ENCODE measurements at places on chromosomes 2 and 18. TPM values are rescaled to one million over a fixed set of nuclear protein-coding genes. Genes with fewer than 3 reads are reported as not detected.

Gene SOX11
- not detected for polyA plus RNA-seq

Gene BZW1
- polyA plus RNA-seq = 221 TPM

Gene MALT1
- 18.3 TPM for polyA plus RNA-seq

Gene IRS1
- polyA plus RNA-seq = not detected

Gene SLC9A2
- not detected for polyA plus RNA-seq

Gene CXCR1
- polyA plus RNA-seq = 2.4 TPM

DNA sequence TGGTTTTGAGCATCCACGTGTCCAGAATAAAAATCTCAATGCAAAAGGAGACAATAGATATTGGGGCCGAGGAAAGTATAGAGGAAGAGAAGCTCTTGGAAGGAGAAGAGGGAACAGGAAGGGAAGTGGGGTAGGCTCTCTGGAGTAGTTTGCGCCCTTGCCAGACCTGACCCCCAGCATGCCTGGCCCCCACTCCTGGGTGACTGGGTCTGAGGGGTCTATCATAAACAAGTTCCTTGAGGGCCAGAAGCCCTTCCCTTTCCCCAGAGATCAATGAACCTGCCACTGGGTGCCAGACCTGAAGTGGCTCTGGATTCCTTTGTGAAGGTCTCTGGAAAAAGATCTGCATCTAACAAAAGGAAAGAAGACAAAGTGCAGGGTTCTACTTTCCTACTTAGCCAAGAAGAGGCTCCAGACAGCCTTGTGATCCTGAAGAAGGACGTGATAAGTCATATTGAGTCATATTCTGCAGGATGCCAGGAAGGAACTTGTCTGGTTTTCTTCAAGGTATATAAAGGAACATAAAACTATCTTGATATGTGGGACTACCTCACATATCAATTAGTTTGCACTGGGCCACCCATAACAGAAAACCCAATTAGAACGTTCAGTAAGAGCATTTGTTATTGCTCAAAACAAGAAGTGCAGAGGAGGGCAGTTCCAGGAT, 18.7 kb upstream of the ATOH8 start:
- no peak overlapping the region for H3K27ac ChIP-seq
- H3K36me3 ChIP-seq = no peaks in the 10 kb centered on the region

DNA sequence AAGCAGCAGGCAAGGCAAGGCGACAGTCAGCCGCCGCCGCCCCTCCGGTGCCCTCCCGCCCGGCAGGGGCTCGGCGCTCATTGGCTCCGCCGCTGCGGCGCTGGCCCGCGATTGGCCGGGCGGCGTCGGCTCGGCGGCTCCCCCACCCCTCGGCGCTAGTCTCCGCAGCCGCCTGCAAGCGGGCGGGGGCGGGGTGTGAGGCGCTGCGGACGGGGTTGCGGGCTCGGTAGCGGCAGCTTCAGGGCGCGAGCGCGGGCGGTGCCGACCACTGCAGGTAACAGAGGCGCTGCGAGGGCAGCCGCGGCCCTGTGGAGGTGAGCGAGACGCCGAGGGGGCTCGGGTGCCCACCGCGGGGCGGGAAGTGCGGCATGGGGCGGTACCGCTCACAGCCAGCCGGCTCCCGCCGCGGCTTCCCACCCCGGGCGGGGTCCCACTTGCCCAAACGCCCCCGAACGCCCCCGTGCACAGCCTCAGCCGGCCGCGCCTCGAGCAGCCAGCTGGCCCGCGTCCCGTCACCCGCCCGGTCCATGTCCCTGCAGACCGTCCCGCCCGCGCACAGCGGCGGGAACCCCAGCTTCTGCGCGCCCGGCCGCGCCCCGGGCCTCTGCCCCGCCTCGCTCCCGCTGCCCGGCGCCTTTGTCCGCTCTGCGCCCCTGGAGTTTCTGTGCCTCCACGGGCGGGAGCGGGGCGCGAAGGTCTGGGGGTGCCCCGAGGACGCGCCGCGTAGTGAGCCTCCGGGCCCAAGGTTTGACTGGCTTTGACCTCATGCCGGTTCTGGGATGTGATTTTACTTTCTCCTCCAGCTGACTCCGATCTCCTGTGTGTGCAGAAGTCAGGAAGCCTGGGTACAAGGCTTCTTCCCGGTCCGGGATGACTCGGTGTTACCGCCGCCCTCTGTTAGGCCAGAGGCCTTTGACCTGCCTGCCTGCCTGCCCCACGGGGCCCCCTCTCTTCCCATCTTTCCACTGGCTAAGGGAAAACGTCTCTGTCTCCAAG, at the start of gene SANBR:
TSS of gene SANBR (plus strand) at position 158 of the 996 bp plus-strand sequence. CDS start 4,480 bp downstream, outside the sequence.
- peaks cover 14% of the 10 kb centered on the region for H3K4me1 ChIP-seq
- peaks cover 4% of the 10 kb centered on the region for H3K36me3 ChIP-seq
- peak within 1 kb of the TSS; percentile 57 for H3K4me3 ChIP-seq

DNA sequence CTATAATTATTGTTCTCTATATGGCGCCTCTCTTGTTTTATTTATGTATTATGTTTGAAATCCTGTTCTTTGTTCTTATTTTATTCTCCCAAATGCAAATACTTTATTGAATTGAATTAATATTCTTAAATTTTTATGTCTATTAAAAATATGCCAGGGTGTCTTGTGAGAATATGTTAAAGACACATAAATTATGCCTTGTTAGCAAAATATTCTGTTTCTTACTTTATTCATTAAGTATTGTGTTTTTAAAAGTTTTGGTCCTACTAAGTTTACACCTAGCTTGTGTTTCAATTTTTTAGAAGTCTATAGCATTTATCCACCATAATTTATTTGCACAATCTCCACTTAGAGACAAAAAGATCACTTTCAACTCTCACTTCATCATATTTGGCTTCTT, 741.5 kb upstream of the SLC39A10 start:
- no peaks in the 10 kb centered on the region for H3K36me3 ChIP-seq
- no peak for DNase-seq
- no peaks in the 10 kb centered on the region for H3K4me1 ChIP-seq
- H3K27me3 ChIP-seq = no peaks in the 10 kb centered on the region
- no peak overlapping the region for H3K27ac ChIP-seq

- H3K4me1 ChIP-seq = peaks cover 16% of the 10 kb centered on the region
- no peak overlapping the region for H3K27ac ChIP-seq
- H3K4me3 ChIP-seq = no peak overlapping the region
- H3K36me3 ChIP-seq = no peaks in the 10 kb centered on the region
Measured at GRCh38 chr2:11988691-11989353, 242.4 kb downstream of the LPIN1 start.

- H3K4me1 ChIP-seq = no peaks in the 10 kb centered on the region
- no peak overlapping the region for H3K4me3 ChIP-seq
- no peaks in the 10 kb centered on the region for H3K27me3 ChIP-seq
- H3K27ac ChIP-seq = no peak overlapping the region
- no peaks in the 10 kb centered on the region for H3K36me3 ChIP-seq
Measured at GRCh38 chr2:234932591-234933168, 19.1 kb upstream of the SH3BP4 start.

GRCh38 chr2:185522472-185522871, 216.1 kb upstream of the FSIP2 start:
- no peak overlapping the region for H3K27ac ChIP-seq
- H3K4me3 ChIP-seq = no peak overlapping the region
- no peak for DNase-seq
- H3K27me3 ChIP-seq = no peaks in the 10 kb centered on the region

DNA sequence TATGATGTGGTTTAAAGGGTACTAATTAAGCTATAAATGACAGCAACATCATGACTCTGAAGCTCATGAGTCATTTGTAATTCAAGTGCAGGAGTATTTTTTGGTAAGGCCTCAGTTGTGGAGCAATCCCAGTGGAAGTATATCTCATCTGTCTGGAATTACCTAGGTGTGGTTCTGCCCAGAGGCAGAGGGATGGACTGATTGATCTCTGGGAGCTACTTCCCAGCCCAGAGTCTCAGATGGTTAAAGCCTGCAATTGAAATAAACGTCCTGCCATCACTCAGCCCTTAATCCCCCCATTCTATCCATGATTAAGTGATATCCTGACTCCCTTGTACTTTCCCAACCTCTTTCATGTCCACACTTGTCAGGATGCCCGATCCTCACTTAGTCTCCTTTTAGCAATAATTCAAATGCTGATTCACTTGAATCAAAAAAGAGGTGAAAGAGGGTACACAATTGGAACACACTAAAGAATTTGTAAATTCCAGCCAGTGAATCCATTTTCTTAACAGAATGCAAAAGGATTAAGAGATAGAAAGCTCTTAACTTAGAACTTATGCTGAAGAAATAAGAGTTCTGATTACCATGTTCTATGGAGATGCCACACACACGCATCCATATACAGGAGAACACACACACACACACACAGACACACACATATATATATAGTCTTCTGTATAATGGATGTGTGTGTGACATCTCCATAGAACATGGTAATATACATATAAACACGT, 664.4 kb downstream of the NYAP2 start:
- no peaks in the 10 kb centered on the region for H3K27me3 ChIP-seq
- no peak for DNase-seq
- H3K4me3 ChIP-seq = no peak overlapping the region
- H3K27ac ChIP-seq = no peak overlapping the region
- H3K36me3 ChIP-seq = no peaks in the 10 kb centered on the region
- peaks cover 14% of the 10 kb centered on the region for H3K4me1 ChIP-seq

DNA sequence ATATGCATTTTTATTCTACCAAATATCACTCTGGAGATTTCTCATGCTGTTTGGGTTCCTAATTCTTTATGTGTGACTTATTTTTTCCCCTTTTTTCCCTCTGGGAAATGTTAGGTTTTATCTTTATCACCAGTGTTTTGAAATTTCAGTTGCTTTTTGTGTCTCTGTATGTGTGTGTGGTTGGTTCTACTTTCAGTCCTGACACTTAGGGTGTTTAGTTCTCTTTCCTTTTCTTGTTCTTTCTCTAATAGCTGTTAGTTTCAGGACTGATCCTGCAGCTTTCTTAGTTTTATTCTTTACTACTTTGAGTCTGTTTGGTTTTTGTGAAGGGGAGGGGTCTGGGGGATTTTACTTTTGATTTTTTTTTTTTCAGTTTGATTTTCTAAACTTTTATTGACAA, 23.1 kb downstream of the PPM1B start:
- H3K27ac ChIP-seq = no peak overlapping the region
- H3K36me3 ChIP-seq = peaks cover 20% of the 10 kb centered on the region

DNA sequence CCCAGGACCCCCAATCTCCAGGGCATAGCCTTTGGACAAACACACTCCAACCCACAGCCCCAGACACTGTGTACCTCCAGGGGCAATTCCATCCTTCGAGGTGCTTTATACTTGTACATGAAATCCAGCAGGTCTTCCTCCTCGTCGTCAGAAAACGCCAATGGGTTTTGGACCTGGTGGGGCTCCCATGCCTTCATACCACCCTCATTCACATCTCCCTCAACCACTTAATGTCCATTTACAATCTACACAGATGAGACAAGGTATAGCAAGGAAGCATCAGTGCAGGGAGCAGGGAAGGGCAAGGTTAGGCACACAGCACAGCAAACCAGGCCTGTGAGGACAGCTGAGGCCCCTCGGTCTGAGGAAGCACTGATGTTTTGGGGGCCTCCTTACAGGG, 20.6 kb downstream of the MRPL35 start:
- H3K4me3 ChIP-seq = no peak overlapping the region
- no peaks in the 10 kb centered on the region for H3K27me3 ChIP-seq
- peaks cover 2% of the 10 kb centered on the region for H3K4me1 ChIP-seq
- no peak overlapping the region for H3K27ac ChIP-seq

- peaks cover 2% of the 10 kb centered on the region for H3K27me3 ChIP-seq
- no peaks in the 10 kb centered on the region for H3K36me3 ChIP-seq
- peak; percentile 16 for DNase-seq
- H3K4me3 ChIP-seq = peak overlapping the region; percentile 98
Measured at GRCh38 chr2:177165061-177165583, 47.5 kb upstream of the HNRNPA3 start.

DNA sequence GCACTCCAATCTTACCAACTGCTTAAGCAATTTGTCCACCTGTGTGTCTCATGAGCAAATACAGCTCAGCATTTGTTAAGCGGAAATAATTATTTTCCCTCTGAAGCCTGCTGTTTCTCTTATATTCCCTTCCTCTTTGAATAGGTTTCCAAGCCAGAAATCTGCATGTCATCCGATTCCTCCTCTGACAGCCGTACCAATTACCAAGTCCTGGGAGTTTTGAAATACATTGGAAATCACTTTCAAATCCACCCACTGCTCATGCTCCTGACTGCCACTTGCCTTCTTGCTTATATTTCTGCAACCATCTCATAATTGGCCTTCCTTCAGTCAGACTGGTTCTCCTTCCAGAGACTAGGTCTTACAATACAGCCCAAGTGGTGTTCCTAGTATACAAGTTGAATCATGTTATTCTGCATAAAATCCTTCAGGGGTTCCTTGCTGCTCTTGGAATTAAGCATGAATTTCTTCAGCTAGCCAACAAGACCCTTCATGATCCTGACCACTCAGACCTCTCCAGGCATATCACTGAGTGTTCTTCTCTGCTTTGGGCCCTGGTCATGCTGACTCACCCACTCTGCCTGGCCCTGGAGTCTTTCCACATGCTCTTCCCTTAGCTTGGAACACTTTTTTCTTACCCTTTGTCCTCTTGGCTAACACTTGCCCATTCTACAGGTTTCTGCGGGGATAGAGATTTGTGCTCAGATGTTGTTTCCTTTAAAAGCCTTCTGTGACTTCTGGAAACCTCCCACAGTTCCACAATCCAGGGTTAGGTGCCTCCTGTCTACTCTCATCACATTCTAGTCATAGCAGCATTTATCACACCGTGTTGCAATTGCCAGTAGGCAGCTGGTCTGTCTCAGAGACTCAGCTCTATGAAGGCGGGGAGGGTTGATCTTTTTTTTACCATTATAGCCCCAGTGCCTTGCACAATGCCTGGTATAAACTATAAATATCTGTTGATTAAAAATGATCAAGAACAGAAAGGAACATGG, 157.6 kb downstream of the ARL6IP6 start:
- H3K36me3 ChIP-seq = no peaks in the 10 kb centered on the region
- H3K4me1 ChIP-seq = no peaks in the 10 kb centered on the region
- no peak for DNase-seq
- no peaks in the 10 kb centered on the region for H3K27me3 ChIP-seq
- H3K4me3 ChIP-seq = no peak overlapping the region

DNA sequence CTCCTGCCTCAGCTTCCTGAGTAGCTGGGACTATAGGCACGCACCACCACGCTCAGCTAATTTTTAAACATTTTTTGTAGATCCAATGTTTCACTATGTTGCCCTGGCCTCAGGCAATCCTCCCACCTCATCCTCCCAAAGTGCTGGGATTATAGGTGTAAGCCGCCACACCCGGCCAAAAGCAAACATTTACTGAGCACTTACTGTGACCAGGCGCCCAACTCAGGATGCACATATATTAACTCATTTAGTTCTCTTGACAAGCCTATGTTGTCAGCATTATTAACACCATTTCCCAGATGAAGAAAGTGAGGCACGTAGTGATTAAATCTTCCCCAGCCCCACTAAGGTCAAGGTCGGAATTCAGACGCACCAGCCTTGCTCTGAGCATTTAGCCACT, 41.1 kb downstream of the TMEM37 start:
- no peaks in the 10 kb centered on the region for H3K27me3 ChIP-seq
- no peak overlapping the region for H3K27ac ChIP-seq
- H3K36me3 ChIP-seq = no peaks in the 10 kb centered on the region
- no peak overlapping the region for H3K4me3 ChIP-seq
- no peaks in the 10 kb centered on the region for H3K4me1 ChIP-seq
- no peak for DNase-seq

All from CD14-positive monocyte (primary cell).